H9 (cell line): ENCODE measurements at places on chromosomes 7 and 10. TPM values are rescaled to one million over a fixed set of nuclear protein-coding genes. Genes with fewer than 3 reads are reported as not detected.

DNA sequence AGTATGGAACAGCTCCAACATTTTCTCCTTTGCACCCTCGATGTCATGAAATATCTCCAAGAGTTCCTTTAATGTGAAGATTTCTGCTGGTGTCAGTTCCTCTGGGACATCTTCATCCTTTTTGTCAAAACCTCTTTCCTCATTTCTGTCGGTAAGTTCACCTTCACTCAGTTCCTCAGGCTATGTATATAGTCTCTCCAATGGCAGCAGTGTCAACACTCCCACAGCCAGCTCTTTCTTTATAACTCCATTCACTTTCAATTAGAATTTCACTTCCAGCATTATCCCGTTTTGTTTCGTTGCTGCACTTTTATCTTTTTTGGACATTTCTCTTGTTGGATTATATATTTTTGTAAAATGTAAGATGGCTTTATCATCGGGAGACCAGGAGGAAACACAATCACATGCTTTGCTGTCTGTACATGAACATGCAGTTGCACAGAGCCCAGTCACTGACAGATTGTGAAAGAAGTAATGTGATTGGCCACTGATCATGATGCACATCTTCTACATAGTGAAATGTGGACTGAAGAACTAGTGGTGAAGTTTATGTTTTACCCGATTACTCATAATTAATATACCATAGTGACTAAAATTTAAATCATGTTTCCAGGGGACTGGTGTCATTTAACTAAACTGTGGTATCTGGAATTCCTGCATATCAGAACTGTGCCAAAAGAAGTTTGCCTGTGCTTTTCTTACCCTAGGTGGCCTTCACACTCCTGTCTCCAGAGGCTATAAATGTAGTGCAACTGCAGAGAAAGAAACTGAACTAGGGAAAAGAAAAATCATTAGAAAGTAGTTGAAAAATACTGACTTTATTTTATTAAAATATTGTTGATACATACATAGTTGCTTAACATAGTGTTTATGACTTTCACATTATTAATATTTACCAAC is 289.6 kb downstream of the PPP1R3A start:
- no peaks in the 10 kb centered on the region for H3K27me3 ChIP-seq
- no peak overlapping the region for H3K27ac ChIP-seq
- H3K4me1 ChIP-seq: no peaks in the 10 kb centered on the region; the same call in 1 of the 2 replicates
- no peak for DNase-seq
- no peak overlapping the region for H3K4me3 ChIP-seq
- peaks cover 28% of the 10 kb centered on the region for H3K36me3 ChIP-seq

DNA sequence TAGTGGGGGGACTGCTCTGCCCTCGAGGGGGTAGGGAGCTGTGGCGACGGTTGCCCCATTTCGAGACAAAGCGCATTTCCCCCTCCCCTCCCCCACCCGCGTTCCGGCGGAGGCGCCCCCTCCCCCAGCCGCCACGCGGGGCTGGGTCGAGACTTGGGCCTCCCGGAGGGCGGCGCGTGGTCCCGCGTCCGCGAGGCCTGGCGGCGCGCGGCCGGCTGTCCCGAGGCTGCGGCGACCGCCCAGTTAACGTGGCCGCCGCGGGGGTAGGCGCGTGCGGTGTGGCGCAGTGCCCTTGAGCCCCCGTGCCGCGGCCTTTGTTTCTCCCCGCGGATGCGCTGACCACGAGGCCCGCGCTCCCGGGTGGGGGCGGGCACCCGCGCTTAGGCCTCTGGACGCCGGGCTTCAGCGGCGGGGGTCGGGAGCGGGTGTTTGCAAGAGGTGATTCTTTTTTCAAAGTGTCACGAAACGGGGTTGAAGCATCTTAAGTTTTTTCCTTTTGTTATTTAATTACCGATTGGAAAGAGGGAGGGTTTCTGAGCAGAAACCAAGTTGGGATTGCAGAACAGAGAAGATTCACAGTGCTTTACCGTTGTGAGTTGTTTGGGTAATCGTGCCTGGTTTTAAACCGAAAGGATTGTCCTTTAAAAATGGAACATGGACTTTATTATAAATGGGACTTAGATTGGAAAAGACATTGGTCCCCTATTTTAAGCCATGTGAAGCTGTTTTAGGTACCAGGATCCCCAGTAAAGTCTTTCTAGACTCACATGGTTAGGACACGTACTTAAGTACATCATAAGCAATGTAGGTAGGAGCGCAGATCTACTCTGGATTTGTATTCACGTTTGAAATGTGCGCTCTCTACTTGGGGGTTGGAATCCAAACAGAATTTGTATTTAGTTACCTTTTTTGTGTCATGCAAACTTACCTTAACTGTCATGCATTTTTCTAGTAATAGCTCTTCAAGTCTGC is 760 bp downstream of the CBX3 start:
- peak overlapping the region; percentile 75 for H3K27ac ChIP-seq
- H3K4me1 ChIP-seq: no peaks in the 10 kb centered on the region
- no peak for DNase-seq

- DNase-seq: no peak
- no peaks in the 10 kb centered on the region for H3K4me1 ChIP-seq
- no peak overlapping the region for H3K4me3 ChIP-seq
- no peak overlapping the region for H3K27ac ChIP-seq
Measured at GRCh38 chr10:56836659-56837058, 475.6 kb upstream of the ZWINT start.

DNA sequence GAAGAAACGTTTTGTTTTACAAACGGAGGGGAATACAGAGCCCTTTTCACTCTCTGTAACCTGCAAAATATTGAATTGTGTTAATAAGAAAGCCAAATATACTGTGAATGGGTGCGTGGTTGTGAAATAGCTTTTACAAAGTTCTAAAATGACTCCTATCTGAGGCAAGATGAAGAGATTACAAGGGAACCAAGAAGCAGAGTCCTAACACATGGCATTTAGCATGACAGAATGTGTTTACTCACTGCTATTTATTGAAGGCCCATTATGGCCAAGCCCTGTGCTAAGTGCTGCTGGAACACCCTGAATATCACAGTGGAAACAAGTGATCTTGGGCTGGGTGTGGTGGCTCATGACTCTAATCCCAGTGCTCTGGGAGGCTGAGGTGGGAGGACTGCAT is 12.9 kb downstream of the JCAD start:
- DNase-seq: no peak
- H3K4me3 ChIP-seq: no peak overlapping the region
- no peaks in the 10 kb centered on the region for H3K4me1 ChIP-seq
- no peaks in the 10 kb centered on the region for H3K36me3 ChIP-seq

GRCh38 chr10:79422178-79422892 is 23.1 kb downstream of the ZCCHC24 start:
- no peak for DNase-seq
- H3K36me3 ChIP-seq: peaks cover 3% of the 10 kb centered on the region; the same call in 1 of the 3 replicates
- H3K4me3 ChIP-seq: no peak overlapping the region
- H3K4me1 ChIP-seq: no peaks in the 10 kb centered on the region

GRCh38 chr10:11677480-11677879 is 64.7 kb upstream of the ECHDC3 start:
- H3K4me1 ChIP-seq: no peaks in the 10 kb centered on the region
- H3K4me3 ChIP-seq: no peak overlapping the region
- H3K27ac ChIP-seq: no peak overlapping the region
- no peaks in the 10 kb centered on the region for H3K36me3 ChIP-seq
- DNase-seq: no peak
- H3K27me3 ChIP-seq: no peaks in the 10 kb centered on the region

- no peak overlapping the region for H3K27ac ChIP-seq
- H3K27me3 ChIP-seq: no peaks in the 10 kb centered on the region
- no peaks in the 10 kb centered on the region for H3K36me3 ChIP-seq
- no peaks in the 10 kb centered on the region for H3K4me1 ChIP-seq
- DNase-seq: no peak
Measured at GRCh38 chr10:14681802-14682201, 92.9 kb downstream of the FAM107B start.

- H3K4me1 ChIP-seq: peaks cover 3% of the 10 kb centered on the region; the same call in 1 of the 2 replicates
- H3K27me3 ChIP-seq: no peaks in the 10 kb centered on the region
- DNase-seq: no peak
- no peak overlapping the region for H3K4me3 ChIP-seq
- no peak overlapping the region for H3K27ac ChIP-seq
- no peaks in the 10 kb centered on the region for H3K36me3 ChIP-seq
Measured at GRCh38 chr7:142131439-142132185, 20.1 kb downstream of the MGAM2 start.

GRCh38 chr10:22717728-22718127 is 3.4 kb upstream of the PIP4K2A start:
- DNase-seq: no peak
- no peak overlapping the region for H3K27ac ChIP-seq
- no peaks in the 10 kb centered on the region; the same call in 1 of the 2 replicates for H3K4me1 ChIP-seq
- H3K36me3 ChIP-seq: no peaks in the 10 kb centered on the region
- no peaks in the 10 kb centered on the region; the same call in 1 of the 2 replicates for H3K27me3 ChIP-seq
- H3K4me3 ChIP-seq: no peak overlapping the region

- no peak overlapping the region for H3K4me3 ChIP-seq
- H3K27me3 ChIP-seq: no peaks in the 10 kb centered on the region
- H3K27ac ChIP-seq: no peak overlapping the region
- peaks cover 5% of the 10 kb centered on the region for H3K36me3 ChIP-seq
- H3K4me1 ChIP-seq: no peaks in the 10 kb centered on the region
Measured at GRCh38 chr7:102832674-102833073, 80.1 kb upstream of the LRRC17 start.

GRCh38 chr7:44382459-44383265 is 57.3 kb upstream of the CAMK2B start:
- no peak overlapping the region for H3K27ac ChIP-seq
- peaks cover 15% of the 10 kb centered on the region for H3K36me3 ChIP-seq
- peak; percentile 14 for DNase-seq
- H3K4me1 ChIP-seq: peaks cover 2% of the 10 kb centered on the region
- no peak overlapping the region for H3K4me3 ChIP-seq

DNA sequence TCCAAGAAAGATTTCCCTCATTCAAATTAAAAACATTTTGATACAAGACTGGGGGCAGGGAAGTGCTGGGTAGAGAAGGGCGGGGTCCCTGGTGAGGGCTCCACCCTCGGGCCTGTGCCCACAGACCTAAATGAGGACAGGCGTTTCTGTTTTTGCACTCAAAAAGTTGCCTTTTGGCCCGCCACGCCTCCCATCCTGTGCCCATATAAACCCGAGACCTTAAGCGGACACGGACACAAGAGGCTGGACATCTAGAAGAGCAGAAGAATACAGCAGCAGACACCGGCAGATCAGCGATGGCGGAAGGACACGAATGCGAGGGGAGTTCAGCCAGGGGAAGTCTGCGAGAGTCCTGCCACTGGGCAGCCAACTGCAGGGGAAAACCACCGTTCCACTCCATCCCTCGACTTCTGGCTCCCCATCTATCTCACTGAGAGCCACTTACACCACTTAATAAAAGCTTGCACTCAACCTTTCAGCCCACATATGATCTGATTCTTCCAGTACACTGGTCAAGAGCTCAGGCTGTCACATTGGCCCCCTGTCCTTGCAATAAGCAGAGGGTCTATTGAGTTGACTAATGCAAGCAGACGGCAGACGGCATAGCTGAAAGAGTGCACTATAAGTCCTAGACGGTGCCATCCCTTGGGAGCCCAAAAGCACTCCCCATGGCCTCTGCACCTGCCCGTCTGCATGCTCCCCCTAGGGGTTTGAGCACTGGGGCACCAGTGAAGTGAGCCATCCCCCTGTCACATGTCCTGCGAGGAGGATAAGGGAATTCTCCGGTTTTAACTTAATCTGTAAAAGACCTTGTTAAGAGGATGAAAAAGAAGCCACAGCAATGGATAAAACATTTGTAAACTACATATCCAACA is 181.8 kb upstream of the PRSS1 start:
- H3K36me3 ChIP-seq: no peaks in the 10 kb centered on the region
- no peak overlapping the region for H3K4me3 ChIP-seq
- no peaks in the 10 kb centered on the region for H3K27me3 ChIP-seq
- peak; percentile 39 for DNase-seq
- no peak overlapping the region for H3K27ac ChIP-seq
- no peaks in the 10 kb centered on the region for H3K4me1 ChIP-seq

GRCh38 chr10:49320191-49320590 is 21.2 kb downstream of the C10orf71 start:
- H3K27me3 ChIP-seq: no peaks in the 10 kb centered on the region
- DNase-seq: no peak
- H3K4me3 ChIP-seq: no peak overlapping the region
- no peaks in the 10 kb centered on the region for H3K36me3 ChIP-seq
- H3K4me1 ChIP-seq: no peaks in the 10 kb centered on the region

DNA sequence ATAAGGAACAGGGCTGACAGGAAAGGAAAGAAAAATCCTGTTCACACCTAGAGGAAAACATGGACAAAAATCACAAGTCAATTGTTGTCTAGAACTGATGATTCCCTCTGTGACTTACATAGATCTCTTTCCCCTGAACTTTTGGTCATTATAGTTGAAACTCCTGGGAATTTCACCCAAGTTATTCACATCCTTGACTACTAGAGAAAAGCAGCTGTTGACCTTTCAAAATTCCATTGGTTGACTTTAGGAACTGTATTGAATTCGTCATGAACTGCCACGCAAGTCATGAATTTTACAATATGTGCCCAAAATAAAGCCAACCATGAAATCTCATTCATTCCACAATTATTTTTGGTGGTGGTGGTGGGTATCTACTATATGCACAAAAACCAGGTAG is 104.3 kb downstream of the UBE2H start:
- H3K27ac ChIP-seq: no peak overlapping the region
- H3K36me3 ChIP-seq: no peaks in the 10 kb centered on the region
- no peaks in the 10 kb centered on the region for H3K27me3 ChIP-seq
- H3K4me1 ChIP-seq: peaks cover 2% of the 10 kb centered on the region
- no peak overlapping the region for H3K4me3 ChIP-seq

- H3K36me3 ChIP-seq: no peaks in the 10 kb centered on the region
- no peaks in the 10 kb centered on the region for H3K4me1 ChIP-seq
- H3K27me3 ChIP-seq: no peaks in the 10 kb centered on the region
- no peak overlapping the region for H3K27ac ChIP-seq
- no peak for DNase-seq
Measured at GRCh38 chr10:110772454-110773025, 99.2 kb upstream of the PDCD4 start.

Gene SPOCK2
- total RNA-seq: 0.86 and 1.8 TPM in 2 replicates

Gene SAP25
- 4.2 and 5.1 TPM in 2 replicates for total RNA-seq

Gene ADAM12
- total RNA-seq: 0.24 and 0.35 TPM in 2 replicates

Gene MMRN2
- total RNA-seq: 1.0 and 1.4 TPM in 2 replicates

Gene RBM20
- 0.15 and 0.17 TPM in 2 replicates for total RNA-seq

Gene ADAMTS14
- 1.6 and 1.9 TPM in 2 replicates for total RNA-seq

Gene ZNF804B
- total RNA-seq: not detected in 2 replicates

Gene NUTM2E
- 0.11 TPM in 1 of 2 replicates, not detected in the other for total RNA-seq
